Esophagus (tissue), 2 donors: ENCODE measurements at places on chromosomes 16 and 17. TPM values are rescaled to one million over a fixed set of nuclear protein-coding genes. Genes with fewer than 3 reads are reported as not detected.

MYH11 gene
- polyA plus RNA-seq, result 421 TPM

ALOX12 gene
- polyA plus RNA-seq, result 54.4 TPM

MYH2 gene
- polyA plus RNA-seq, result not detected

KRTAP4-1 gene
- polyA plus RNA-seq, result not detected

ITGAD gene
- 0.02 TPM for polyA plus RNA-seq

SLC38A8 gene
- not detected for polyA plus RNA-seq

KRT14 gene
- polyA plus RNA-seq, result 1,961 TPM

SLFN12L gene
- 0.55 TPM for polyA plus RNA-seq

KRTAP4-3 gene
- polyA plus RNA-seq, result not detected

TADA2A gene
- polyA plus RNA-seq, result 6.7 TPM

TAC4 gene
- polyA plus RNA-seq, result not detected

BICDL2 gene
- polyA plus RNA-seq, result 144 TPM

SRL gene
- 0.16 TPM for polyA plus RNA-seq

CBX8 gene
- 3.2 TPM for polyA plus RNA-seq

CMTM3 gene
- 3.4 TPM for polyA plus RNA-seq

ANKRD11 gene
- 73.5 TPM for polyA plus RNA-seq

KRTAP1-5 gene
- not detected for polyA plus RNA-seq

XPO6 gene
- polyA plus RNA-seq, result 52.1 TPM

CTRB2 gene
- 0.35 TPM for polyA plus RNA-seq

TEKT5 gene
- polyA plus RNA-seq, result not detected

NPIPA3 gene
- 1.0 TPM for polyA plus RNA-seq

KRT39 gene
- polyA plus RNA-seq, result not detected

KRT36 gene
- 0.10 TPM for polyA plus RNA-seq

SULT1A2 gene
- polyA plus RNA-seq, result 0.05 TPM

TSPOAP1 gene
- 7.3 TPM for polyA plus RNA-seq

IRF8 gene
- polyA plus RNA-seq, result 0.53 TPM

TTLL6 gene
- polyA plus RNA-seq, result 0.05 TPM

CCDC92B gene
- 1.2 TPM for polyA plus RNA-seq

GCGR gene
- polyA plus RNA-seq, result 0.14 TPM

KRTAP17-1 gene
- polyA plus RNA-seq, result not detected

OMG gene
- 0.28 TPM for polyA plus RNA-seq

CD300E gene
- polyA plus RNA-seq, result 0.02 TPM

C17orf50 gene
- polyA plus RNA-seq, result 0.14 TPM

TERB1 gene
- polyA plus RNA-seq, result not detected

STX1B gene
- polyA plus RNA-seq, result 0.29 TPM

ITGB4 gene
- polyA plus RNA-seq, result 48.4 TPM

KRTAP9-8 gene
- not detected for polyA plus RNA-seq

PRR11 gene
- 4.4 TPM for polyA plus RNA-seq

SCNN1G gene
- polyA plus RNA-seq, result 6.1 TPM

PRR35 gene
- polyA plus RNA-seq, result 0.01 TPM

KCNJ18 gene
- 0.11 TPM for polyA plus RNA-seq

SLFN14 gene
- polyA plus RNA-seq, result not detected

SNAI3 gene
- 0.24 TPM for polyA plus RNA-seq

CCL4L2 gene
- polyA plus RNA-seq, result 0.45 TPM

CCL7 gene
- not detected for polyA plus RNA-seq

HSD17B2 gene
- polyA plus RNA-seq, result 9.5 TPM

TBC1D3G gene
- polyA plus RNA-seq, result not detected

CEP295NL gene
- polyA plus RNA-seq, result 3.5 TPM

ABCA9 gene
- 2.2 TPM for polyA plus RNA-seq
